Activated naive CD4-positive, alpha-beta T cell treated with anti-CD3 and anti-CD28 coated beads, Interleukin-2, amount 50 U/mL, for 72 hours (primary cell): ENCODE measurements at places on chromosomes 7 and 10. TPM values are rescaled to one million over a fixed set of nuclear protein-coding genes. Genes with fewer than 3 reads are reported as not detected.

GRCh38 chr7:144255471-144255897 lies 9.1 kb downstream of the OR2A7 start:
- DNase-seq = no peak

DNA sequence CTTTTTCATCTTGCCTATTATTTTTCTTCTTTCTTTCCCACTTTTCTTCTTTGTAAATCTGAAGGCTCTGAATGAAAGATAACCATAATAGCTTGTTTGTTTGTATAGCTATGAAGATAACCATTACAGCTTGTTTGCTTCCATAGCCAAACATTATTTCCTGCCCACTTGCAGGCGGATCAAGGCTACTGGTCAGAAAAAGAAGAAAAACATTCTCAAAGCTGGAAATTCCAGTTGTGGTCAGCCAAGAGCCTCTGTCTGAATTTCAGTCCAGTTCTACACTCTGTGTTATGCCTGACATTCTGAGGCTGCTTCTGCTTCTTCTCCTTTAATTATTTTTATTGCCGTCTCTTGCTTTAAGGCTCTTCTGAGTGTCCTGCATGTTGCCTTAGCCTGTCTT lies 48.9 kb downstream of the TMEM178B start:
- no peak for DNase-seq

DNA sequence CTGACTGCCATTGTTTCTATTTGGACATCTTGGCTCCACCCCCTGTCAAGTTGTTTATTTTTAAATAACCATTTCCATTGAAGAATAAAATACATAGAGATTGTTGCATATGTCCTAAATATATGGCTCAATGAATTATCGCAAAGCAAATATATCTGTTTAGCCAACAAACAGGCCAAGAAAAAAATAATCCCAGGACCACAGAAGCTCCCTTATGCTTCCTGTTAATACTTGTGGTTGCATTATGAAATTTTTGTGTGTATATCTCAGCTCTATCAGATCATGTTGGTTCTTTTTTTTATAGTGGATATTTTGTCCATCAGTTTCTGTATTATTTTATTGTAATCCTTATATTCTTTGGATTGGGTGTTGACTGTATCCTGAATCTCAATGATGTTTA lies 53.4 kb upstream of the CYP2C8 start:
- DNase-seq = no peak

DNA sequence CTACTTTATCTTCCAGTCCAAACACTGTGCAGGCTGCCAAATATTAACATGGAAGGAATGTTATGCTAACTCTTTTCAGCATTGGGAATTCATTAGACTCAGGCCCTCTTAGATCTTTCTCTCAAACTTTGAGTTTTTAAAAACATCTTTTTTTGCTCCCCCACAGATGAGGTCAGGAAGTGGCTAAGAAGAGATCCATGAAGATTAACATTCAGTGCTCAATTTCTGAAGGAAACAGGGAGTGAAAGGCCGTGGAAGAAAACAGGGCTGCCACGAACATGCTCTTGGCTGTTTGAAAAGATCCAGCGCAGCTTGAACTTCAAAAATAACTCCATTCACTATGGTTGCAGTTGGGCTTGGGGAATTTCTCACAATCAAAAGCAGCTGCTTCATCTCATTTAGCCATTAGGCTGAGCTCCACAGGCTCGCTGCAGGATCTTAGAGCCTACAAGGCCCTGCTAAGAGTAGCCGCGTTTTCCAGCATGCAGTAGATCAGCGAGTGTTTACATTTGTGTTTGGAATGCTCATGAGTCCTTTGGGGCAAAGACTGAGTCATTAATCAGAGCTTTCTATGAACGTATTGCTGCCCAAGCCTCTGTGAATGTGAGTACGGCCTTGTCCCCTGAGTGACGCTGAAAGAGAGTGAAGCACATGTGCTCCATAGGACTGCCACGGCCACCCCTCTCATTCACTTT lies 41.2 kb upstream of the TNS3 start:
- no peak for DNase-seq

The MOGAT3 gene
- total RNA-seq = not detected

DNA sequence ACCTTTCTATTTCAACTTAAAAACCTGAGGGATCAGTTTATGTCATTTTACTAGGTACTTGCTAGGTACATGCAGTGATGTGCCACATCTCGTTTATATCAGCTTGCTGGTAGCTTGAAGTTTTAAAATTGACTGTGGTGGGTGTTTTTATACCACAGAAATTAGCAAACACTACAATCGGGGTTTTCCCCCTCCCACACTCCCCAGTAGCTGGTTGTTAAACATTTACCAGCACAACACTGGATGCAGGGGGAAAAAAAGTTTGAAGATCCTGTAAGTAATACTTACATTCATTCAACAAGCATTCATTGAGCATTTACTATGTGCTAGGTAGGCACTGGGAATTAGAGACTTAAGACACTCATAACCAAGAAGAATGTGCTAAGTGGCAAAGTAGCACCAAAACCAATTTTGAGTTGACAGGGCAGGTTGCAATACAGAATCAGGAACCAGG lies 32.6 kb downstream of the USP6NL start:
- peak; percentile 43 for DNase-seq

The P4HA1 gene
- total RNA-seq = 9.5 TPM

The TRIP6 gene
- total RNA-seq = 34.4 TPM

DNA sequence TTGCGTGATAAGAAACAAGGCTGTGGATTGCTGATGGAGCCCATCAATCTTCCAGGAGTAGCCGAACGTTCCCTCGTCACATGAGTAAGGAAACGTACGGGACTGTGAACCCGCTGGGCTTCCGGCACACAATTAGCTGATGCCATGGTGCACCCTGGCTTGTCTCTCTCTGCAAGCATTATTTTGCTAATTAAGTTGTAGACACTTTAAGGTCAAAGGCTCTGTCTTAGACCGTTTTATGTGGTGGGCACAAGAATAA lies 50.9 kb downstream of the ADARB2 start:
- no peak for DNase-seq

The OR13A1 gene
- total RNA-seq = not detected

The WIPF3 gene
- not detected for total RNA-seq

The ANKRD61 gene
- total RNA-seq = not detected

DNA sequence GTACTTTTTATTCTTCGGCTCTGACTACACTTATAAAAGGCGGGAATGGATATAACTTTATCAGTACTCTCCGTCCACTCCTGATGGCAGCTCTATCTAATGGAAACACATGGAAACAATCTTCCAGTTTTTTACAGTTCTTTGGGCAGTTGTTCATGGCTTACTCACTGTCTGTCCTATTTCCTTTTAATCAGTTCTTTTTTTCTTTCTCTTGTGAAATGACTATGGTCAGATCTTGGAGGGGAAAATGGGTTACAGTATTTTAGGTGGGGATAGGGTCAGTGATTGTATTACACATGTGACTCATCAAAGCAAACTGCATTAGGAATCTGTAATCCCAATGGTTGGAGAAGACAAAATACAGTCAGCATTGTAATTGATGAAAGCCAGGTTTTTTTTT lies 112.4 kb downstream of the BICC1 start:
- no peak for DNase-seq

The CPXM2 gene
- not detected for total RNA-seq

The ADAM12 gene
- 0.32 TPM for total RNA-seq

The SNCG gene
- 1.7 TPM for total RNA-seq

GRCh38 chr7:75814407-75814947 lies 871 bp upstream of the CCL24 start:
- DNase-seq = no peak

- no peak for DNase-seq
Observed at GRCh38 chr10:75283671-75284470, 48.1 kb upstream of the COMTD1 start.

DNA sequence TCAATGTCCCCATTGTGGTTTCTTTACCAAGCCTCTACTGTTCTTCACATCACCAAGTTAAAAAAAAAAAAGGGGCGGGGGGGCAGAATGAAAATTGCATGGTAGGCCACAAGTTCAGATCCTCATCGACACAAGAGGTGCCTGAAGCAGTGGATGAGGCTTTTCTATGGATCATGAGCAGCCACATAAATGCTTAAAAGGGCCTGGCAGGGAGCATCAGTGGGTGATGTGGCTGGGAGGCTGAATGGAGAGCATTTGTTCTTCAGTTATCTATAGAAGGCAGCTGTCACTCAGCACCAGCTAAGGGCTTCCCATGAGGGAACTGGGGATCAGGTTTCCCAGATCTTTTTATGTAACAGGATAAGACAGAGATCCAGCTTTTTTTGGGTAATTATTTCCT lies 117.9 kb downstream of the CFTR start:
- no peak for DNase-seq

The CALML3 gene
- total RNA-seq = not detected

DNA sequence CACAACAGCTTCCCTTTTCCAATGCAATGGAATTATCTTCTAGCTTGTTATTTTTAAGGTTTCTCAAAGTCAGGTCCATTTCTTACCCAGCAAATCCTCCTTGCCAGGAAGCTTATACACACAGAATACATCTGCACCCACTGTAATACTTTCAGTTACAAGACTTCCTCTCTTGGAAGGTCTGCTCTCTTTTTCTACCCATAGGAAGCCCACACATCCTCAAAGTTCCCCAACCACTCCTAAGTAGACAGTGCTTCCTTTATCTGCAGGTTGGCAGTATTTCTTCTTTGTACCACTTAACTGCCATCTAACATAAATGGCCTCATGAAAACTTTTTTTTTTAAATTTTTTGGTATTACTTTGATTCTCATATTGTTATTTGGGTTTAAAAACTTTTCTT lies 155.6 kb downstream of the TAX1BP1 start:
- no peak for DNase-seq

GRCh38 chr7:151968357-151968756 lies 12.1 kb downstream of the GALNTL5 start:
- no peak for DNase-seq

DNA sequence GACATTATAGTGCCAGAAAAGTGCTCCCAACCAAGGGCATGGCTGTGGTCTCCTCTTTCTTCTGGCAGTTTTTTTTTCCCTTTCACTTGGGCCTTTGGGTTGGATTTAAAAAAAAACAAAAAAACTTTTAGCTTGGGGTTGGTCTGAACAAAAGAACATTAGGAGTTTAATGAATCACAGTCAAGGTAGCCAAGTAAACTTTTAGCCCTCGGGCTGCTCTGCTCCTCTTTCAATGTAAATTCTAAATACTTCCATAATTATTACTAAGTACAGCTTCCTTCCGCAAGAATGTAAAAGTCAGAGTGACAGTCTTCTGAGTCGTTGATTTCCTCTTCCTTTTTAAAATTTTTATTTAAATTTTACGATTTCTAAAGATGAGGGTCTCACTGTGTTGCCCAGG lies 79.2 kb downstream of the NRF1 start:
- DNase-seq = no peak

- DNase-seq = no peak
Observed at GRCh38 chr7:117674617-117675016, 194.8 kb downstream of the CFTR start.

DNA sequence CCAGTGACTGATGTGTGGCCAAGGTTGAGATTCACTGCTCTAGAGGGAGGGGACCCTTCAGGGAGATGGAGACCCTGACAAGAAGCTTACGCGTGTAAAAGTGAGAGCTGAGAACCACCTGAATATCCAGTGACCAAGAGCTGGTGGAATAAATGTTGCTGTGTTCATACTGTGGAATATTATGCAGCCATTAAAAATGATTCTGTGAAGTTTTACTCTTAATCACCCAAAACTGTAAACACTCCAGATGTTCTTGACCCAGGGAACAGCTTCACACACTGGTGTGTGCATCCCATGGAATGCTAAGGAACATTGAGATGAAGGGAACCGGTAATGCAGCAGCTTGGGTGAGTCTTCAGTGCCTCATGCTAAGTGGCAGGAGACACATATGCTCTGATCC lies 4.3 kb upstream of the POLM start:
- DNase-seq = no peak

DNA sequence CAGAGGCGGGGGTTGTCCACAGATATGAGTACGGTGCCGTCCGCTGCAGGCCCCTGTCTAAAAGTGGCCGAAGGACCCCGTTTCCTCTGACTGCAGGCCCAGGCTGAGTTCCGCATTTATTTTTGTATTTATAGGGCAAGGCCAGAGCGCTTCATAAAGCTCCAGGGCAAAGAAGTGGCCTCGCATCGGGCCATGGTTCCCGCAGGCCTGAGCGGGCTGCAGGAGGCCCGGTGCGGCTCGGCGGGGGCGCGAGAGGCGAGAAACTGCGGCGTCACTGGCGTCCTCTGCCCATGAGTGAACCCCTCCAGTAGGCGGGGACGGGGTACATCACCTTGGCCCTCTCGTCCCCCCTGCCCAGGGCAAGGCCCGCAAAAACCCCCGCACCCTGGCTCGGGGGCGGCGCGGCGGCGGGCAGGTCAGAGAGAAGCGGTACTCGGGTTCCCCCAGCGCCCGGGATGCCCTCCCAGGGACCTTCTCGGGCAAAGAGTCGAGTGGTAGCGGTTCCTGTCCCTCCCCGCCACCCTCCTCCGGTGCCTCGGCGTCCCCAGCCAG lies 355.7 kb downstream of the DNAJB6 start:
- DNase-seq = no peak
